ENCODE measurements at places on chromosomes 12 and 14. TPM values are rescaled to one million over a fixed set of nuclear protein-coding genes. Genes with fewer than 3 reads are reported as not detected.

Gene RFX4
- not detected for total RNA-seq

Gene SLCO1A2
- total RNA-seq: not detected

Gene DACT1
- total RNA-seq: 0.44 TPM

Gene KCNMB4
- 0.13 TPM for total RNA-seq

Gene VSX2
- not detected for total RNA-seq

Gene ACTN1
- total RNA-seq: 195 TPM
